ENCODE measurements at places on chromosomes 7 and 10.

- DNase-seq, result no peak
These were observed 22.7 kb downstream of the NYAP1 start for GRCh38 chr7:100506356-100506923.

GRCh38 chr10:43061760-43062159, 15.1 kb upstream of the RET start:
- no peak for DNase-seq

- DNase-seq, result no peak
These were observed 72.5 kb downstream of the CTBP2 start for GRCh38 chr10:125087897-125088215.

DNA sequence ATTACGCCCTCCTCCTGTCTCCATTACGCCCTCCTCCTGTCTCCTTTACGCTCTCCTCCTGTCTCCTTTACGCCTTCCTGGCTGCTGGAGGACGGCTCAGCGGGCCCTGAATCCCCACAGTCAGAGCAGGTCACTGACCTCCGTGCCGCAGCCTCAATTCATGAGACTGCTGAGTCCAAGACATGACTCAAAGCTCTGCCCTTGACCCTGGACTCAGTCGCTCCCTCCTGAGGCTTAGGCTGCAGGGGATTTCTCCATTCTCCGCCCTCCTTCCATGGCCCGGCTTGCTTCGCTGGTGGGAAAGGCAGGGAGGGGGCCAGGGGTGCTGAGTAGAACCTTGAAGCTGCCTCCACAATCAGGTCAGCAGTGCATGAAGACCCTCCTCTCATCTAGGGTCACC, 21.0 kb upstream of the FOXL3 start:
- DNase-seq, result no peak

- DNase-seq, result no peak
These were observed 88.0 kb downstream of the SNX10 start for GRCh38 chr7:26379711-26380110.

All from RPMI8226 (cell line).